ENCODE measurements at places on chromosomes 6 and 20.

DNA sequence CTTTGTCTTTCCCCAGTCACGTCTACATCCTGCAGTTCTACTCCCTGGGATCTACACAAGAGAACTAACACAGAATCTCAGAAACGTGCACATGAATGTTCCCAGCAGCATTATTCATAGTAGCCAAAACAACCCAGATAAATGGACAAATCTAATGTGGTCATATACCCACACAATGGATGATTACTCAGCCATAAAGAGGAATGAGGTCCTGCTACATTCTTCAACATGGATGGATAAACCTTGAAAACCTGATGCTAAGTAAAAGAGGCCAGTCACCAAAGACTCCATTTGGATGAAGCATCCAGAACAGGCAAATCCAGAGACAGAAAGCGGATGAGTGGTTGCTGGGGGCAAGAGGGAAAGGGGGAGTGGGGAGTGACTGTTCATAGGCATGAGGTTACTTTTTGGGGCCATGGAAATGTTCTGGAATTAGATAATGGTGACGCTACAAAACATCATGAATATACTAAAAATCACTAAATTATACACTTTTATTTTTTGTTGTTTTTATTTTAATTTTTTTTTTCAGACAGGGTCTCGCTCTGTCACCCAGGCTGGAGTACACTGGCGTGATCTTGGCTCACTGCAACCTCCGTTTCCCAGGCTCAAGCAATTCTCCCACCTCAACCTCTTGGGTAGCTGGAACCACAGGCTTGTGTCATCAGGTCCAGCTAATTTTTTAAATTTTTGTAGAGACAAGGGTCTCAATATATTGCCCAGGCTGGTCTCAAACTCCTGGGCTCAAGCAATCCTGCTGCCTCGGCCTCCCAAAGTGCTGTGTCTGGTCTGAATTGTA, 50.8 kb upstream of the DSN1 start:
- DNase-seq: no peak

- DNase-seq: no peak
Observed at GRCh38 chr6:69122407-69122773, 487.3 kb downstream of the ADGRB3 start.

- DNase-seq: no peak
Observed at GRCh38 chr6:123909989-123910388, 106.3 kb downstream of the NKAIN2 start.

DNA sequence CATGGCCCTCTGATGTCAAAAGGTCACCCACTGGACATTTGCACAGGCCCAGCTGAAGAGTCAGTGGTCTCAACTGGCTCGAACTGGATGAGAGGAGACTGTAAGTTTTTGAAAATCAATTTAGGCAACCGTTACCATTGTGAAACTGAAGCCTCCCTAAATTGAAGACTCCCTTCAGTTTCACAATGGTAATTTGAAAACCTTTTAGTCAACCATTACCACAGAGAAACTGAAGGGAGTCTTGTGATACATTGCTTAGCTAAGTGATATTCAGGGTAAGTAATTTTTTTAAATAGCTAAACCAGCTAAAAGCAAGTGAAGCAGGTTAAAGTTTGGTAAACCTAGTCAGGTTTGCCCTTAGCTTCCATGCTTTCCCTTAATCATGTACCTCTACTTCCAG, 197.3 kb upstream of the NT5E start:
- DNase-seq: no peak

DNA sequence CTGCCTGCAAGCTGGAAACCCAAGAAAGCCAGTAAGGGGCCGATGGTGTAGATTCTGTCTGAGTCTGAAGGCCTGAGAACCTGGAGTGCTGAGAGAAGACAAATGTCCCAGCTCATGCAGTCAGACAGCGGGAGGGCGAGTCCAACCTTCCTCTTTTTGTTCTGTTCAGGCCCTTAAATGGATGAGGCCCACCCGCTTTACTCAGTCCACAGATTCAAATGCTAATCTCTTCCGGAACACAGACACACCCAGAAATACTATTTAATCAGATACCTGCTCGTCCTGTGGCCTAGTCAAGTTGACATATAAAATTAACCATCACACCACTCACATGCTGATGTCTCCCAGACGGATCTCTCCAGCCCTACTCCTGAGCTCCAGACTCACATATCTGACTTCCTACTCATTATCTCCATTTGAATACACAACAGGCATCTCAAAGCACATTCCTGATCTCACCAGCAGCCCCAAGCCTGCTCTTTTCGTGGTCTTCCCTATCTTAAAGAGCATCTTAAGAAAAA, 26.7 kb upstream of the SRC start:
- DNase-seq: no peak

DNA sequence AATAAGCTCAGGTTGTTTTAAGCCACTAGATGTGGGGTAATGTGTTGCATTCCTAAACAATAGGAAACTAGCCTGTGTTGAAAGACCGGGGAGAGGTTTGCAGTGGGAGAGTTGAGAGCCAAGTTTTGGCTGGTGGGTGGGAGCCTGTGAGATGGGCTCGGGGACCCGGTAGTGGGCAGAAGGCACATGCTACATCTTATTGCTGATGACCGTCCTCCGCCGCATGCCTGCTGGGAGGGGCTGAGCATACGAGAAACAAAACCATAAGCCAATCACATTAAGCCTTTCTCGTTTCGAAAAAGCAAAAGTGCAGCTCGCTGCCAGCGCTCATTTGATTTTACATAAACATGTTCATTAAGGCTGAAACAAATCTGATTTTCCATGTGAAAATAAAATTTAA, 57.4 kb upstream of the MPC1 start:
- DNase-seq: no peak

GRCh38 chr6:157754351-157754750, 68.7 kb upstream of the SNX9 start:
- no peak for DNase-seq

- no peak for DNase-seq
Observed at GRCh38 chr20:35992713-35993335, 24.4 kb downstream of the CNBD2 start.

GRCh38 chr20:38200646-38201045, 35.6 kb upstream of the TGM2 start:
- DNase-seq: no peak

DNA sequence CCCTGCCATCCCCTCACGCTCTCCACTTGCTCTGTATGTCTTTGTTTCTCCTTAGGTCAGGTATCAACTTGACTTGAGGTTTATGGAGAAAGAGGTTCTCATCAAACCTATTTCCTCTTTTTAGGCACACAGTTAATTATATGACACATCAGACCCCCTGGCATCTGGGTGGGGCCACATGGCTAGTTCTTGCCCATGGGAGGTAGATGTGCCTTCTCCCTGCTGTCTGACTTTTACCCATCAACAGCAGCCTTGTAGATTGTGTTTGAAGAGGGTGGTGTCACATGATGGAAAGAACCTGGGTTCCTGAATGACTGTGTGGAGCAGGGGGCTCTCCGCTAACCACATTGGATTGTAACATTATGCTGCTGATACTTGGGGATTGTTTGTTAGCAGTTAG, 7.2 kb upstream of the UQCC2 start:
- DNase-seq: no peak

GRCh38 chr20:5996765-5997164, 46.3 kb downstream of the MCM8 start:
- peak; percentile 22 for DNase-seq

DNA sequence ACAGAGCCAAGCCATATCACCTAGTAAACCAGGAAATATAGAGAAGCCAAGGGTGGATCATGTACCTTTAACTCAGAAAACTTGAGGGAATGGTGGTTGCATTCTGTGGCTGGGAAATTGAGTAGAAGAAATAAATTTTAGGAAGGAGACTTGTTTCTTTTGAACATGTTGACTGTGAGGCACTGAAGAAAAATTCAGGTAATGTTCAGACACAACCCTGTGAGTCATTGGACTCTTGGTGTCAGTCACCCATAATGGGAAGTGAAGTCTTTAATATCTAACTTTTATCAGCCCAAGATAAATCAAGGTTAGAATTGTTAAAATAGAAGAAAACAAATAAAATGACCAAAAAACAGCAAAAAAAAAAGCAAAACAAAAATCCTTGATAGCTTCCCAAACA, 98.8 kb upstream of the GRIK2 start:
- DNase-seq: no peak

- DNase-seq: no peak
Observed at GRCh38 chr6:33212857-33213165, 4.5 kb downstream of the RING1 start.

GRCh38 chr6:165725201-165725600, 62.2 kb upstream of the PDE10A start:
- DNase-seq: no peak

- no peak for DNase-seq
Observed at GRCh38 chr20:12660918-12661317, 347.9 kb upstream of the SPTLC3 start.

DNA sequence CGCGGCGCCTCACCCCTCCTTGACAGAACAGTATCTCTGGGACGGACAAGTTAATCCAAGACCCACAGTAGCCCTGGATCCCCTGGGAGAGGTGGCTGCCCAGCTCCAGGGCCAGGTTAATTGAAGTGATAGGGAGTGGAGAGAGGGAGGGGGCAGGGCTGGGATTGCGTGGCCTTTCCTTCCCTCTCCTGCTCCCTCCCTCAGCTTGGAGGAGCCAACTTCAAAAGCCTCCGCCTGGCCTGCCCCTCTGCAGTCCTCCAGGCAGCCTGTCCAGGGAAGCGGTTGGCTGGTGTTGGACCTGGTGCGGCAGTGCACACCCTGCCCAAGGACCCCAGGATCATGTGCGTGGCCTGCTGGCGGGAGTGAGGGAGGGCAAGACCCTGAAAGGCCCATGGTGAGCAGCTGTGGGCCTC, at the start of gene C20orf204:
C20orf204 (plus strand) TSS at position 250 of the 413 bp plus-strand sequence; CDS start at position 392, 142 bp downstream.
- DNase-seq: no peak

- DNase-seq: no peak
Observed at GRCh38 chr6:139638179-139638941, 263.9 kb upstream of the CITED2 start.

- no peak for DNase-seq
Observed at GRCh38 chr6:36248980-36249379, 20.9 kb upstream of the PNPLA1 start.

DNA sequence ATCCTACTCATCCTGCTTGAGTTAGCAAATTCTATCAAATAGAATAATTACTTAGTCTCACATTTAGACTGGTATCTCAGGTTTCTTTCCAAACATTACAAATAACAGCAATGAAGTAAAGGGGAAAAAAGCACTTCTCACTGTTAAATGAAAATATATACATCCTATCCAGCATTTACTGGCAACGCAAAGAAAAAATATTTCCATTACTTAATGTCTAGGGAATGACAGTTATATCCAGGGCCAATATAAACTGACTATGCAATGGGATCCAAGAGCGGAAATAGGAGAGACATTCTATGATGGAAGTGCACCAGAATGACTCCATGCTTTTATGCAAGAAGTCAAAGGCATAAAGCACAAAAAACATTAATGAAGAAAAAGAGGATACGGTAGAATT, 60.3 kb downstream of the ME1 start:
- DNase-seq: no peak

GRCh38 chr20:58306421-58307261, 2.9 kb upstream of the RAB22A start:
- DNase-seq: peak; percentile 83

DNA sequence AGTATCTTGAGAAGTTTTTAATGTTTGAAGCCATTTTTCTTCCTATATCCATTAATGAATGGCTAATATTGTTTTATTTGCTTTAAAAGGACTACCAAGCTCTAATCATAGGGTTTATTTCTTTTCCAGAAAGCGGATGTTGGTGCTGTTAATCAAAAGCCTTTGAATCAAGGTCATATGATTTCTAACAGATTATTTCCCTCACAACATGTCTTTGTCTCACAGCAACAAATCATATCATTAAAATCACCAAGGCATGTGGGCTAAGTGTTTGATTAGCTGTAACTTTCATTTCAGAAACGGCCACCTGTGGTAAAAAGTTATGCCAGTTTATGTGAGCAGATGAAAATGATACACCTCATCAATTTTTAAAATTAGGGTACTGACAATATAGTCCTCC, 21.7 kb downstream of the TRAF3IP2 start:
- no peak for DNase-seq

DNA sequence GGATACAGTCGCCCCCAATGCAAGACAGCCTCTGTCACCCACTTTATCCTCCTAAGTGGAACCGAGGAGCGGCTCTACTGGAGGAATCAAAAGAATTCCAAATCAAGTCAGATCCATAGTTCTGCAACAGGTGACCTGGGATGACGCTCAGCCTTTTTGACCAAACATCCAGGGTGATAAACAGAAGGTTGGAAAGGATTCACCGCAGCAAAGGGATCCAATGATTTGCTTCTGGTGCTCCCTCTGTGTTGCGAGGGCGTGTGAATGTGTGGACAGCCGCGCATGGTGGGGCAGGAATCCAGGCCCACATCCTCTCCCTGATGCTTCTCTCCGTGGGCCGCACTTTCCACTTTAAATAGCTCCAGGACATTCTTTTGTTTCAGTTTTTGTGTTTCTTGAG, 116.8 kb upstream of the CDH4 start:
- no peak for DNase-seq

GRCh38 chr20:44279228-44279627, 31.8 kb downstream of the FITM2 start:
- no peak for DNase-seq

DNA sequence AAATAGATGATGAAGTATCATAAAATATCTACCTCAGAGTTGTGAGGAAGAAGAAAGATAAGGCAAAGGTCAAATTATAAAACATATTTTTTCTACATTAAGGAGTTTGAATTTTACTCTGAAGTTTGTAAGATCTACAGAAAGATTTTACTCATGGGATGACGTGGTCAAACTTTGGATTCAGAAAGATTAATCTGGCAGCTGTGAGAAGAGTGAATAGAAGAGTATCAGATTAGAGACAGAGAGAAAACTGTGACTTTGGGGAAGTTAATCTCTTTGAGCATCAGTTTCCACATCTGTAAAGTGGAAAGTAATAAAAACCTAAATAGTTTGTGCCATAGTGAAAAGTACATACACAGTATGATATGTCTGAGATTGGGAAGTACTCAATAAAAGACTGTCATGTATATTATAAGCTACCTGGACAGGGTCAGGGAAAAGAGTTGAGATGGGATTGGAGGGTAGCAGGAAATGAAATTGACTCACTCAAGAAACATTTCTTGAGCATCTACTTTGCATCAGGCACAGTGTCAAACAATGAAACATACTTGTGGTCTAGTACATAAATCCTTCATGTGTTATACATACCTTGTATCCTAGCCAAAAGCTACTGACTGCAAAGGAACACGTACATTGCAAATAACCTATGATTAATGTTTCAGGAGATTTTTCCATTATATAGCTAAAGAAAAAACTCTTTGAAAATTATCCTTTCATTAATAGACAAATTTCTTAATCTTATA, 222.1 kb downstream of the TMEM200A start:
- DNase-seq: no peak

DNA sequence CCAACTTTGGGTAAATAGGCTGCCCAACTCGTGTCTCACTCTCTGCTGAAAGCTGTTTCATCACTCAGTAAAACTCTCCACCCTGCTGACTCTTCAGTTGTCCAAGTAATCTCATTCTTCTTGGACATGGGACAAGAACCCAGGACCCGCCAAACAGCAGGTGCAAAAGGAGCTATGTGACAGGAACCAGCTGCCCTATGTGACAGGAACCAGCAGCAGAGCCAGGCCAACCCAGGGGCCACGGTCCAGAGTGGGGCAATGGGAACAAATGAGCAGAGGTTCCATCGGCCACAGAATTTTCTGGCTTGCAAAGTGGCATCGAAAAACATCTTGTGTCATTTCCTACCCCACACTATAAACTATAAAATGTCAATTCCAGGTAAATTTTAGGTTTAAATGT, 56.5 kb downstream of the MOXD1 start:
- DNase-seq: no peak

Measured in central memory CD8-positive, alpha-beta T cell (primary cell).